ENCODE measurements at places on chromosomes 6 and 20.

GRCh38 chr20:20593447-20594170 lies 118.8 kb downstream of the RALGAPA2 start:
- DNase-seq, result peak; percentile 85

- DNase-seq, result peak; percentile 82
Observed at GRCh38 chr6:28635547-28636158, 110.0 kb downstream of the GPX5 start.

GRCh38 chr20:53609491-53610445 lies 16.1 kb upstream of the ZNF217 start:
- DNase-seq, result no peak

DNA sequence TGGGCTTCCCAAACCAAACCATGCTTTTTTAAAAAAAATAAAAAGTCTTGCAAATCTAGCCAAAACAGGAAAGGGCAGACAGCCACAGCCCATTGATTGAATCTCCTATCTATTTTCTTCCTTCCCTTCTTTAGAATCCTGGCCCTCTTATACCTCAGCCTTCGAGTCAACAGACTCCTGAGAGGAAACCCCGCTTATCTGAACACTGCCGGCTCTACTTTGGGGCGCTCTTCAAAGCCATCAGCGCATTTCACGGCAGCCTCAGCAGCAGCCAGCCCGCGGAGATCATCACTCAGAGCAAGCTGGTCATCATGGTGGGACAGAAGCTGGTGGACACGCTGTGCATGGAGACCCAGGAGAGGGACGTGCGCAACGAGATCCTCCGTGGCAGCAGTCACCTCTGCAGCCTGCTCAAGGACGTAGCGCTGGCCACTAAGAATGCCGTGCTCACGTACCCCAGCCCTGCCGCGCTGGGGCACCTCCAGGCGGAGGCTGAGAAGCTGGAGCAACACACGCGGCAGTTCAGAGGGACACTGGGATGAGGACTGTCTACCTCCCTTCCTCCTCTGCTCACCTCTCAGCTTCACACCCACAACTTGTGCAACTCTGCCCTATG lies 10.1 kb upstream of the RTF2 start:
- DNase-seq, result no peak

GRCh38 chr6:56730663-56731529 lies 88.2 kb upstream of the DST start:
- no peak for DNase-seq

- no peak for DNase-seq
Observed at GRCh38 chr20:24785141-24786110, 163.6 kb upstream of the CST7 start.

DNA sequence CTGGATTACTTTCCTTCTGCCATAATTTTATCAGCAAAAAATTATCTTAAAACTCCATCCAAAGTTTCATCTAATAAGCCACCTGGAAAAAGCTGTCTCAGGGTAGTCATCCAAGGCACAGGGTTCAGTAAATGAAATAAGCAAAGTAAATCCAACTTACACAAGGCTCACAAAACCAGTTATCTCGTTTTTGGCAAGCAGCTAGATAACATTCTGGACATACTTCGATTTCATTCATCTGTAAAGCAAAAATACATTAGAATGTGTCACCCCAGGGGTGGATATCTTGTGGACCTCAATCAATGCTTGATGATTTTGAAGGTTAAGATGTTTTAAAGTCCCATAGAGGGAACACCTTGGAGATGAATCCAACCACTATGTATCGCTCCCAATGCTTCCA lies 73.1 kb downstream of the ZMYND8 start:
- no peak for DNase-seq

DNA sequence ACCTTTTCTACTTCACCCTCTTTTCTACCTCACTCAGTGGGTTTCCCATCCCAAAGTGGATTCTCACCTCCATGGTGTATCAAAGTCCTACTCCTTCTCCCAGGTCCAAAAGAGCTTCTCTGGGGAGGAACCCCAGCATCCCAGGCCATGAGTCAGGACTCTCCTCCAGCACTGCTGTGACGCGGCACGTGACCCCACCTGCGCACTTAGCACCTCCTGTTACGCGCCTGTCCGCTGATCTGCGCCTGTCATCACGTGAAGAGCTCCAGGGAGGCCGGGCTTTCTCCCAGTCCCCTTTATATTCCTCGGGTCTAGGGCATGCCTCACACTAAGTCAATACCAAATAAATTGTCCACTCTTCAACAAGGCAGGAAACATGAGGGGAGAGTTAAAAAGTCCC lies 226.9 kb upstream of the QKI start:
- DNase-seq, result no peak

- DNase-seq, result no peak
Observed at GRCh38 chr20:17875981-17876385, 92.6 kb downstream of the SNX5 start.

GRCh38 chr6:153994004-153994403 lies 45.0 kb upstream of the OPRM1 start:
- no peak for DNase-seq

DNA sequence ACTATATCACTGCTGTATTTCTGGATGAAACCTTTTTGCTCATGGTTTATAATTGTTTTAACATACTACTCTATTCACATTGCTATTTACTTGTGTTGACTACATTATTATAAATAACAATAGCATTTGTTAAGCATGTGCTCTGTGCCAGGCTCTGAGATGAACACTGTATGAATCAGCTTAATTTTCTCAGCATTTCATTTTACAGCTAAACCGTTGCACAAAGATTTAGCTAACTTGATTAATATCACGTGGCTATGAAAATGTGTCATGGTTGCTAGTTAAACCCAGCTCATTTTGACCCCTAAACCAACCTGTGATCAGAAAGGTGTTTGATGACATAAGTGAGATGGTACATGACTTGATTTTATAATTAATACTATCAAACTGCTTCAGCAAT lies 77.5 kb downstream of the NCOA7 start:
- DNase-seq, result no peak

GRCh38 chr6:127686084-127686483 lies 109.1 kb downstream of the C6orf58 start:
- no peak for DNase-seq

DNA sequence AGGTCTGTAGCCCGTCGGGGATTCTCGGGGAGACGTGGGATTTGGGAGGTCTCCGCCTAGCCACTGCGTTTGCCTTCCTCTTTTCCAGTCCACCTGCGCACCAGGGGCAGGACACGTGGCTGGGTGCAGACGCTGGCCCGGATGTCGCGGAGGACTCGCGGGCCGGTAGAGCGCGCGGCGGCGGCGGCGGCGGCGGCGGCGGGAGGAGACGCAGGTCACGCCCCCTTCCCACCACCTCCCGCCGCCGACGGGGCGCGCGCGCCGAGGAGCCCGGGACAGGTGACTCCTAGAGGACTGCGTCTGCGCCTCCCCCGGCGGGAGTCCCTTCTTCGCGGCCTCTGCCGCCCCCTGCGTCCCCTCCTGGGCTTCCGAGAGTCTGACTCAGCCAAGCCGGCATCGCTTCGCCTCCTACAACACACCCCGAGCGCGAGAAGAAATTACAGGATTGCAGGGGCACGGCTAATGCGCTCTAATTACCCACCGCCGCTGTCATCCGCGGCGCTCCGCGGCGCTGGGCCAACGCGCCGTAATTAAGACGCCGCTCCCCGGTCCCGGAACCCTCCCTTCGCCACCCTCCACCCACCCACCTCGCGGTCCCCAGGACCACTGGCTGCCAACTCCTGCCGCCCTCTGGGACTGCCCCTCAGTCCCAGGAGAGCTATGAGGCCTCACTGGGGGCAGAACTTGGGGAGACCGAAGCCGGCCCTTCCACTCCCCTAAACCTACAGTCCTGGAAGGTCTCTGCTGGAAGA lies 124.5 kb downstream of the MRPL14 start:
- peak; percentile 88 for DNase-seq

DNA sequence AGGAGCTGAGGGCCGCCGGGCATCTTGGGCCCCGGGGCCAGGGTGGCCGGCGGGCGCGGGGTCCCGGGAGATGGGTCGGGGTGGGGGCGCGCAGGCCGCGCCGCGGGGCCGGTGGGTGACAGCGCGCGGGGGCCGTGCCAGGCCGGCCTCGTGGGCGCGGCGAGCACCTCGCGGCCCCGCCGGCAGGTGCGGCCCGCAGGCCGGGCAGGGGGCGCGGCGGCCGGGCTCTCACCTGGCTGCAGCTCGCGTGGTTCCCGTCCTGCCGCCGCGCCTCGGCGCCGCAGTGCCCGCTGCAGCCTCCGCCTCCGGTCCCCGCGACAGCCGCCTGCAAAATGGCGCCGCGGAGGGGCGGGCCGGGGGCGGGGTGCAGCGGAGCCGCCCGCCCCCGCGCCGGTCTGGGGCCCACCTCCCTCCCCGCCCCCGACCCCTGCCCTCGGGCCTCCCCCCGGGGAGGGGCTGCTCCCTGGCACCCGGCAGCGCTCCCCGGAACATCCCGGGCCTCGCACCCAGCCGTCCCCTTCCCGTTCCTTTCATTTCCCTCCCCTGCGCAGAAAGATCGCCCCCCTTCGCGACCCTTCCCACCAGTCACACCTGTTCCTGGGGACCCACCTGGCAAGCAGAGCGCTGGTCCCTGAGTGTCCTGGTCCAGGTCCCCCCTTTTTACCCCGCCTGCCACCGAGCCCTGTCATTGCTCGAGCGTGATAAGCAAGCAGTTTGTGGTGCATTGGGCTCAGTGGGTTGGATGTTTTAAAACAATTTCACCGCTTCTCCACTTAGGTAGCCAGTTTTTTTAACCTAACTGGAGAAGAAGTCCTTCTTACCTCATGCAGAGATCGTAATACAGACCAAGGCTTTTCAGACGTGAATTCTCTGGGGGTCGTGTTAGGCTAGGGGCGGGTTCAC lies at the start of gene SLC23A2:
Gene SLC23A2 (minus strand): TSS at position 337 of the 903 bp plus-strand sequence. CDS start 68,948 bp downstream, outside the sequence.
- peak; percentile 45 for DNase-seq

- no peak for DNase-seq
Observed at GRCh38 chr6:20747991-20748390, 213.7 kb downstream of the CDKAL1 start.

DNA sequence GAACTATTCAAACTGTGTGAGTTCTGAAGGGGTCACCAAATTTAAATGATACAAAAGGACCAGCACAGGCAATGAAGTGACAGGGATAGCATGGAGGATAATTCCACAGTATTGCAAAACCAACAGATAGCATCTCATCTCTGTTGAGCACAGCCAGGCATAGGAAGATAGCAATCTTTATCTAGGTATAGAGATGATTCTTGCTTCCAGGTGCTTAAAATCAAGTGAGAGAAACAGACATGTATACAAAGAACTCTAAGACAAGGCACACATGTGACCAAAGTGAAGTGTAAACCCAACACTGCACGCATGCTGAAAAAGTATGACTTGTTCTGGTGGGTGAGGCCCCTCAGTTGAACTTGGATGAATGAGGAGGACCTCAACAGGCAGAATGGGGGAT lies 48.4 kb upstream of the ARMC2 start:
- DNase-seq, result no peak

Measured in WERI-Rb-1 (cell line).